AG20443 (cell line): ENCODE measurements at places on chromosomes 7 and 10.

GRCh38 chr10:132494866-132495630, 42.5 kb upstream of the INPP5A start:
- DNase-seq = no peak

- DNase-seq = no peak
These were observed 141.9 kb upstream of the KLF6 start for GRCh38 chr10:3926675-3927525.

GRCh38 chr10:29240986-29241660, 47.7 kb upstream of the LYZL1 start:
- DNase-seq = peak; percentile 42

- no peak for DNase-seq
These were observed 40.7 kb downstream of the PIK3CG start for GRCh38 chr7:106905734-106906133.

- peak; percentile 54 for DNase-seq
These were observed 2.2 kb downstream of the CRTAC1 start for GRCh38 chr10:98028168-98028770.

DNA sequence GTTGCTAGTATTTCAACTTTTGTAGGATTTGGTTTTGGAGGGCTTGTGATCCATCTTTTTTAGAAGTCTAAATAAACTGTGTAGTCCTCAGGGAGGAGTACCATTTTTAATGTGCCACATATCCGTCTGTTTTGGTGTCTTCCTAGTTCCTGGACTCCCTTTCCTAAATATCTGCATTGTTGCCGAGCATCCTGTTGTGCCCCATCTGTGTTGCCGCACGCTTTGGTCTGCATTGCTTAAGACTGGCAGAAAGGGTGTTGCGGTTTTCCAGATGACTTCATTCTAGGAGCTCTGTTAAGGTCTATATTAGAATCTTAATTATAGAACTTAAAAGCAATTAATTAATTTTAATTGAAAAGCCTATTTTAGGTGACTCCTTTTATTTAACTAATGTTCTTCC, 49.4 kb downstream of the RBM33 start:
- DNase-seq = no peak

GRCh38 chr10:99612167-99612831, 7.9 kb downstream of the SLC25A28 start:
- DNase-seq = peak; percentile 78

- DNase-seq = no peak
These were observed 190.8 kb downstream of the GFRA1 start for GRCh38 chr10:116082206-116082605.

- no peak for DNase-seq
These were observed 31.8 kb downstream of the NUDT1 start for GRCh38 chr7:2273866-2274265.

DNA sequence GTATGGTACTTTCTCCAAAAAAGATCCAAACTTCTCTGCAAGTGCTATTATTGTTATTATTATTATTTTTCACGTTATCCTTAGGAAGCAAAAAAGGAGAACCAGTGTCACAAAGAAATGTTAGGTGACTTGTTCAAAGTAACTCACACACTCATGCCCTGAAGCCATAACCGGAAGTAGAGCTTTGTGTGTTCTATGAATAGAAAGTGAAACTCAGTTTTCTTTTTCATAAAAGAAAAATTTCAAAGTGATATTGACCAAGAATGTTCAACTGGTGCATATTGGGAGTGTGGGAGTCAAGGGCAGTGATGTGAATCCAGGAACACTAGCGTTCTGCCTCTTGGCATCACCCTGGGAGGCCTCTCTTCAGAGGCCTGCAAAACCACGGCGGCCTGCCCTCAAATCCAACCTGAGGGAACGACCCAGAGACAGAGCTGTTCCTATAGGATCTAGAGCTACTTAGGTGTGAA, 106.1 kb downstream of the PRKCQ start:
- no peak for DNase-seq

DNA sequence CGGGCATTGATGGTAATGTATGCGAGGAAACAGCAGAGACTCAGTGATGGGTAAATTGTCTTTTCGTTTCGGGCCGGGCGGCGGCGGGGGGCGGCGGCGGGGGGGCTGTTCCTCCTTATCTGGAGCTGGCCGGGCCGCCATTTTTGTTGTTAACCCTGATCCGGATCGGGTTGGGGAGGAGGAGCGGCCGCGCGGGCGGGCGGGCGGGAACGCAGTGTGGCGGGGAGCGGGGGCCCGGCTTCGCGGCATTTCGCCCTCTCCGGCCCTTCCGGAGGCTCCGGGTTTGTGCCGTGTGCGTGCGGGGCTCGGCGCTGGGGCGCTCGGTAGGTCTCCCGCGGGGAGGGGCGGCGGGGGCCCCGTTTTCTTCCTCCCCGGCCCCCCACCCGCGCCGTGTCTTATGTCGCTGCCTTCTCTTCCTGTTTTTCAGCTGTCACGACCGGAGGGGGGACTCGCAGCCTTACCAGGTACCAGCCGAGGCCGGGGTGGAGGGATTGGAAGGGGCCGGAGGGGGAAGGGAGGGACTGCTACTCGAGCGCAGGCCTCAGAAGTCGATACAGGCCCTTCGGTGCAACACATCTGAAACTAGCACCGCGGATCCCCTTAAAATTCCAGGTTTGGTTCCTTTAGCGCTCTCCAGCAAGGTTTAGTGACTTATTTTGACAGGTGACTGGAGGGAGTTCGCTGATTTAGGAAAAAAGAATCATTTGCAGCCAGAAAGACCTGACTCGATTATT, 820 bp downstream of the WAC start:
- peak; percentile 69 for DNase-seq

- DNase-seq = no peak
These were observed 202.4 kb downstream of the CCDC3 start for GRCh38 chr10:12799144-12799543.

- peak; percentile 43 for DNase-seq
These were observed 103.6 kb downstream of the MKLN1 start for GRCh38 chr7:131431289-131431688.

DNA sequence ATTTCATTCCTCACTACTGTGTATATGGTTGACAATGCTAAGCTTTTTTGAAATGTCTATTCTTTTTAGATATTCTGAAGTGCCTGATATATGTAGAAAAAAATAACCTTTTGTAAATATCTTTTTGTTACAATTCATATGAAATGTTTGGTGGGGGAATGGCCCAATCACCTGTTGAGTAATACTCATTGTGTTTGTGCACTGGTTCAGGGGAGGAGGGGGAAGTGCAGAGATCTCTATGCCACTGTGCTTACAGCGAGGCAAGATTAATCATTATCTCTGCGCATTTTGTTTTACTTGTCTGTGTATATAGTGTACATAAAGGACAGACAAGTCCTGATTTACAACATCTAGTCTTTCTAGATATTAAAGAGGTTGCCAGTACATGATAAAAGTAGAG, 25.2 kb downstream of the NUP42 start:
- no peak for DNase-seq

DNA sequence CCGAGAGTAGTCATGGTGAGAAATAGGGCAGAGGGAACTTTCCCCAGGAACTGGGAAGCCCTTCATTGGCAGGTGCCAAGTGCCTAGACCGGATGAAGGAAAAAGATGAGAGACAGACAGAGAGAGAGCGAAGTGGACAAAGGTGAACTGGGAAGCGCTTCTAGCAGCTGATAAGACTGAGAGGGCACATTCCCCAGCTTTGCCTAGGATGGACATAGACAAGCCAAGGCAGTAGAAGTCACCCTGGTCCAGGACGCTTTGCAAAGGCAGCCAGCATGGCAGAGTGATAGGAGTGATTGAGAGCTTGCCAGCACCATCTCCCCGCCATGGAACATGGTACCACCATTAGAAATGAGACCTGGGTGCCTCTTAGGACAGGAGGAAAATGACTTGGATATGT, 372.8 kb upstream of the MGMT start:
- DNase-seq = no peak

GRCh38 chr7:105723572-105723971, 142.3 kb upstream of the EFCAB10 start:
- DNase-seq = no peak

DNA sequence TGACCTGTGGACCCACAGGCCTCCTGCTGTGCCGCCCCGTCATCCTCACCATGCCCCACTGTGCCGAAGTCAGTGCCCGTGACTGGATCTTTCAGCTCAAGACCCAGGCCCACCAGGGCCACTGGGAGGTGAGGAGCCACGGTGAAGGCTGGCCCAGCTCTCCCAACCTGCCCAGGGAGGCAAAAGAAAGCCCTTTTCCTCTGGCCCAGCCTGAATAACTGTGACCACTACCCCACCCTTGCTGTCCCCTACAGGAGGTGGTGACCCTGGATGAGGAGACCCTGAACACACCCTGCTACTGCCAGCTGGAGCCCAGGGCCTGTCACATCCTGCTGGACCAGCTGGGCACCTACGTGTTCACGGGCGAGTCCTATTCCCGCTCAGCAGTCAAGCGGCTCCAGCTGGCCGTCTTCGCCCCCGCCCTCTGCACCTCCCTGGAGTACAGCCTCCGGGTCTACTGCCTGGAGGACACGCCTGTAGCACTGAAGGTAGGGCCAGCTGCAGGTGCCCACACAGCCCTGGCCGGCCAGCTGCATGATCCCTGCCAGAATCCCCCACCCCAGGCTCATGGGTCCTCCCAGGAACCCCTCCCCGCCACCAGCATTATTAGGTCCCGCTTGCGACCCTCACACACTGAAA, 25.5 kb upstream of the SLC29A3 start:
- DNase-seq = no peak

- no peak for DNase-seq
These were observed 43.0 kb downstream of the LHFPL3 start for GRCh38 chr7:104371216-104371979.

DNA sequence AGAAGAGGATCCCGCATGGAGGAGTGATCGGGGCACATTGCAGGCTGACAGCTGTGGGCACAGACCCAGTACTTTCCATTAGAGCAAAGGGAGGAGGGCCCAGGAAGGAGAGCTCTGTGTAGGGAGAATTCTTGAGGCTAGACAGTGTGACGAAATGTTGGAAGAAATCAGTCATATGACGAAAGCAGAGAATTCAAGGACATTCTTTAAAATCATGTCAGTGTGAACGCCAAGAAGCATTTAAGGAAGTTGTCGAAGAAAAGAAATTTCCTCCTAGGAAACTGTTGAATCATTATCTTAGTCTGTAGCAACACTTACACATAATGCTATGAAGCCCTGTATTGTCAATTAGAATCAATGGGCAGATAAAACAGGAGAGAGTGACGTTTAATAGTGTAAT, 191.3 kb upstream of the ADARB2 start:
- DNase-seq = no peak

GRCh38 chr10:25522946-25523608, 348.3 kb downstream of the GPR158 start:
- no peak for DNase-seq

DNA sequence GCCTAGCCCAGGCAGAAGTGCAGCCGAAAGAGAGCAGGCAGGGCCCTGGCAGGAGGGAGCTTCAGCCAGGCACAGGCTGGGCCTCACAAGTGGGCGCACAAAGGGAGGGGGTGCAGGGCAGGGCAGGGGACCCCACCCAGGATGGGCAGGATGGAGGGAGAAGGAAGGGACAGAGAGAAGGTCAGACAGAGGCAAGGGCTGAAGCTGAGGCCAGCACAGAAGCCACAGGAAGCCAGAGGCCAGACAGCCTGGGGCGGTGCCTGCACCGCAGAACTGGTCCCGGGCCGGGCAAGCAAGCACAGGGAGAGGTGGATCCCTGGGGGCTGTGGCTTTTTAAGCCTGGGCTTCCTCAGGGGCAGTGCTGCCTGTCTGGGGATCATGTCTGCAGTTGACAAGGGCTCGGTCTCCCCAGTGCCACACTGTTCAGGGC, 16.7 kb downstream of the NOS3 start:
- DNase-seq = peak; percentile 74

GRCh38 chr7:77791956-77792355, 6.3 kb downstream of the TMEM60 start:
- no peak for DNase-seq

GRCh38 chr10:63261496-63261895, 128.4 kb downstream of the NRBF2 start:
- DNase-seq = no peak

DNA sequence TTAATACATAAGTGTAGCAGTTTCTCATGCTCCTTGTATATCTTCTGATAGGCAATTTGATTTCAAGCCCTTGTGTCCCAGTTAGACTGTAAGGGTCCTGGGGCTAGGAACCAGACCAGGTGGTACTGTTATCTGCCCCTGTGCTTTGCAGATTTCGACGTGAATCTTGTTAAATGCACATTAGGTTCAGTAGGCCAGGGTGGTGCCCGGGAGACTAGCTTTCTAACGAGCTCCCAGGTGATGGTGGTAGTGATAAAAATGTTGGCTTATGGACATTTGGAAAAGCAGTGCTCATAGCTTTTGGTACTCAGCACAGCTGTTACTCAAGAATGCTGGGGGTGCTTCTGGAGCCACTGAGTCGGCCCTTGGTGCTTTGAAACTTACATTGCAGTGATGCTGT, 64.2 kb downstream of the PRPF18 start:
- DNase-seq = no peak

DNA sequence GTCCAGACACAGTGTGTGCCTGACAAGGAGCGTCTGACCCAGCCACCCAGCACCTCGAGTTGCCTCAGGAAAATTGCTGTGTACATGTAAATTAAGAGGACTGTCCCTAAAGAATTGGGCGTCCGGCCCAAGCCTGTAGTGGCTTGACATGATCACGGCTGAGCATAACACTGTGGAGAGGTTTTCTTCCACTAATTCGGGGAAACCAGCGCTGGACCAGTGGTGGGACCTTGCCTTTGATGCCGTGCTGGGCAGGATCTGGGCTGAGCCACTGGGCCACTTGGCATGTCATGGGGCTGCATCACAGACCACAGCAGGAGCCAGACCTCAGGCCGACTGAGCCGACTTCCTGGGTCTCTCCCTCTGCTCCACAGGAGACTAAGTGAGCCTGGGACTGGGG, 282.5 kb downstream of the GLRX3 start:
- DNase-seq = no peak

- DNase-seq = peak; percentile 60
These were observed 717.8 kb downstream of the LRMDA start for GRCh38 chr10:76149182-76149581.

DNA sequence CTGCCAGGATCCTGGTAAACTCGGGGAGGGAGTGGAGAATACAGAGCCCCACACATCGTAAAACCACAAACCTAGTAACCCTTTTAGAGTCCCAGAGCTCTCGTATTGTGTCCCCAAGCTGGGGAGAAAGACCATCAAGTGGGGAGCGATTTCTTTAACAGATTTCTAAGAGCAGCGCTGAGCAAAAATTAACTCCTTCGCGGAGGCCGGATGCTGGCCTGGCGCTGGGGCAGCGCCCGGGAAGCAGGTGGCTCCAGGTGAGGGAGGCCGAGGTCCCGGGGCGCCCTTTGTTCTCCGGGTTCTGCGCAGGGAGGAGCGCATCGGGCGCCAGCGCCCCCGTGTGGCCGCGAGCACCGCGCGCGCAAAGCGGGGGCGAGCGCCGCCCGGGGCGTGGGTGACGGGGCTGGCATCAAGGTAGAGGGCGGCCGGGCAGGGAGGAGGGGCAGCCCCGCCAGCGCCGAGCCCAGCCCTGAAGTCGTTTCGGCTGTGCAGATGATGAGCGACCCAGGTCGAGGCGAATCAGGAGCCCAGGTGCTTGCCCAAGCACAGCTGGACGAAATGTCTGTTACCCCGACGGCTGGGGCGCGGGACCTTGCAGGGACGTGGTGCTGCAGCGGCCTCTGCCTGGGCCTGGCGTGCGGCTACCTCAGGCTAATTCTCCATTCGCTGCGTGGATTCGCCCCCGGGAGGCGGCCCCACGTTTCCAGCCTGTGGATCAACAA, 10.4 kb upstream of the FGFR2 start:
- DNase-seq = peak; percentile 86
